ENCODE measurements at places on chromosomes 16 and 17. TPM values are rescaled to one million over a fixed set of nuclear protein-coding genes. Genes with fewer than 3 reads are reported as not detected.
A peak's percentile ranks its signal among the peaks of the same experiment; 100 is the strongest.

The LHX1 gene
- total RNA-seq: not detected

GRCh38 chr16:19884611-19885450 is at the start of gene GPRC5B:
Gene GPRC5B, minus strand, starts transcription at chr16:19884848. Its CDS starts 12,003 bp downstream, at chr16:19872845.
- peaks cover 20% of the 10 kb centered on the region for H3K36me3 ChIP-seq
- peak within 1 kb of the TSS; percentile 90 for H3K27ac ChIP-seq
- no peaks in the 10 kb centered on the region for H3K27me3 ChIP-seq
- peak; percentile 69 for DNase-seq

DNA sequence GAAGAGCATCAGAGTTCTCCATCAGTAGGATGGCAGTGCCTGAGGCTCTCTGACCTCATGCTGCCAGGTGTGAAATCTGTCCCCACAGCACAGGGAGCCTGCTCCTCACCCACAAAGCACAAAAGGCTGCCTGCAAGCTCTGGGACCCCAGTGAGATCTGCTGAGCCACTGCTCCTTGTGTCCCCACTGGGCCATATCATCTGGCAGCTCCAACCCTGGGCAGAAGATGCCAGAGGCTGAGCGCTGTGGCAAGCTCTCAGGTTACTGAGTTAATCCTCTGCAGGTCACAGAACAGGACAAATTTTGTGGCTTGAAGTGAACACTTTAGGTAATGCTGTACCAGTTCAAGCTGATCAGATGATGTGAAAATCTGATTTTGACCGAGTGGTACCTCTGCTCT is 26.7 kb upstream of the ERN1 start:
- no peaks in the 10 kb centered on the region for H3K27me3 ChIP-seq
- no peak overlapping the region for H3K4me3 ChIP-seq
- peaks cover 56% of the 10 kb centered on the region for H3K4me1 ChIP-seq
- H3K27ac ChIP-seq: peak overlapping the region; percentile 86
- peaks cover 7% of the 10 kb centered on the region for H3K36me3 ChIP-seq

DNA sequence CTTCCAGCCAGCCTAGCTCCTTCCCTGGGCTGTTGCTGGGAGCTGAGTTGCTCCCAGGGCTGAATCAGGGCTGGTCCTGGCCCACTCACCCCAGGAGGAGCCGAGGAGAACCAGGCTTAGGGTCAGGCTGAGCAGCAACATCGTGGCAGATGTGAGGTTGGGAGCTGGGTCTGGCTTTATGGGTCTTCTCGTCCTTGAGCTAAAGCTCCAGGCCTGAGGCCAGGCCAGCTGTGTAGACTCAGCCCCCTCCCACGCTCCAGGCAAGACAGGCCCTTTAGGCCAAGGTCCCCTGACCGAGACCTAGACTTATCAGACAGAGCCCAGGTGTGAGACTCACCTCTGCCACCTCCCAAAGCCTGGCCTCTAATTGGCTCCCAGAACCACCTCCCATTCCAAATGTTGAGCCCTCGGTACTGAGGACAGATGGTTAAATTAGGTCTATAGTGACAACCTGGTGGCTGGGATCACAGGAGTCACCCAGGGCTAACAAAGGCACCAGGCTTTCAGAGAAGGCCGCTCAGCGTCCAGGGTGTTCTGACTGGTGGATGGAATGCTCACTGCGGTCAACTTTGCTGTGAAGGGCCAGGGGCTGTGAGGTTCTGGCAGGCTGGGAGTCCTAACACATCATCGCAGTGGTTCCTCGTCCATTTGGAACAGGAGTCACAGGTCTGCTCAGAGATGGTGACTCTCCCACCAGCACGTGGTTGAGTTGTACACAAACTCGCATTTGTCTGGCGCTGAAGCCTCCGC is at the start of gene CTRL:
Gene CTRL, minus strand, starts transcription at position 151 of the 750 bp plus-strand sequence. Its CDS starts 10 bp downstream, at position 141.
- H3K4me1 ChIP-seq: peaks cover 17% of the 10 kb centered on the region
- no peak for DNase-seq
- no peak within 1 kb of the TSS for H3K27ac ChIP-seq
- H3K36me3 ChIP-seq: peaks cover 77% of the 10 kb centered on the region
- H3K27me3 ChIP-seq: no peaks in the 10 kb centered on the region

The GNGT2 gene
- 2.4 TPM for total RNA-seq

The KRTAP17-1 gene
- total RNA-seq: not detected

DNA sequence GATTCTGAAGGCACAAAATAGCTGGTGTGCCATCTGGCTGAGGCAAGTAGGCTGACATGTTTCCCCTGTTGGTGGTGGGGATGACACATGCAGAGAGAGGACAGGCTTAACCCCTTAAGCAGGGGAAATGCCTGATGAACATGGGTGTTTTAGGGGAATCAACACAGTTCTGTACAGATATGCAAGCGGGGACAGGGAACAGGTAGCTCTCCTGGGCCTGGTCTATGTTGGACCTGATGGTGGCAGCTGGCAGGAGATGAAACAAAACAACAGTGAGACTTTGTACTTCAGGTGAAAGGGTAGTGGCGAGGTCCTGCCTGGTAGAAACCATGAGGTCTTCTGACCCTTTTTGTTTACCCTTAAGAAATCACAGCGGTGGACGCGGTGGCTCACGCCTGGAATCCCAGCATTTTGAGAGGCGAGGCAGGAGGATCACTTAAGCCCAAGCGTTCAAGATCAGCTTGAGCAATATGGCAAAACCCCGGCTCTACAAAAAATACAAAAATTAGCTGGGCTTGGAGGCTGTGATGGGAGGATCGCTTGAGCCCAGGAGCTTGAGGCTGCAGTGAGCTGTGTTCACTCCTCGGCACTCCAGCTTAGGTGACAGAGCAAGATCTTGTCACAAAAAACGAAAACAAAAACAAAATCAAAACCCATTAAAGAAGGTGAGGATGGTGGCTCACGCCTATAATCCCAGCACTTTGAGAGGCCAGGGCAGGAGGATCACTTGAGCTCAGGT is 10.5 kb downstream of the OR1F1 start:
- no peaks in the 10 kb centered on the region for H3K36me3 ChIP-seq
- no peaks in the 10 kb centered on the region for H3K4me1 ChIP-seq
- H3K4me3 ChIP-seq: no peak overlapping the region
- DNase-seq: no peak

GRCh38 chr16:86322806-86323205 is 187.5 kb upstream of the FOXF1 start:
- H3K27ac ChIP-seq: no peak overlapping the region
- no peak overlapping the region for H3K4me3 ChIP-seq
- peaks cover 65% of the 10 kb centered on the region for H3K27me3 ChIP-seq

DNA sequence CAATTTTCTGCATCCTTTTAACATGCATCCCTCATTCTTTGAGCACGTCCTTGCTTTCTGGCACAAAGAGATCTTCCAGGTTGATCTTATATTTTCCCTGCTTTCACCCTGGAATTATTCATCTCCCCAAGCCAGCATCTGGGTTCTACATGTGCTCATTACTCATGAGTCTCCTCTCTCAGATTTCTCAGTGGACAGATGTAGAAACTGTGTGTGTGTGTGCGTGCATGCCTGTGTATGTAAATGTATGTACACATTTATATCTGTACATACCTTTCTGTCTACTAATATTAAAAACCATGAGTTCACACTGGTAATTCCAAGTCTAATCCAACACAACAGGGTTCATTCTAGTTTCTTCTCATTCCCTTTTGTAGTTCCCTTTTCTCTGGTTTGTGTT is 41.9 kb upstream of the NSRP1 start:
- DNase-seq: no peak
- no peaks in the 10 kb centered on the region for H3K36me3 ChIP-seq
- no peak overlapping the region for H3K27ac ChIP-seq

DNA sequence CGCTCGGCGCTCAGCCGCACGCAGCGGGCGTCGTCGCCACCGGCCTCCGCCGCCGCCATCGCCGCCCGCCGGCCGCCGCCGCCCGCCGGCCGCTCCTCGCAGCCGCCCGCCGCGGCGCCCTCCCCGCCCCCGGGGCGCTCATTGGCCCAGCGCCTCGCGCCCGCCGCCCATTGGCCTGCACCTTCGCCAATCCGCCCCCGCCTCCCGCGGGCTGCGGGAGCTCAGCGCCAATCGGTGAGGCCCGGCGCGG is at the start of gene PGP:
Gene PGP, minus strand, starts transcription at position 122 of the 250 bp plus-strand sequence. Its CDS starts 63 bp downstream, at position 59.
- H3K4me1 ChIP-seq: peaks cover 41% of the 10 kb centered on the region
- no peak for DNase-seq
- peak within 1 kb of the TSS; percentile 63 for H3K4me3 ChIP-seq
- peak within 1 kb of the TSS; percentile 86 for H3K27ac ChIP-seq

The FBXW10B gene
- 1.2 TPM for total RNA-seq

DNA sequence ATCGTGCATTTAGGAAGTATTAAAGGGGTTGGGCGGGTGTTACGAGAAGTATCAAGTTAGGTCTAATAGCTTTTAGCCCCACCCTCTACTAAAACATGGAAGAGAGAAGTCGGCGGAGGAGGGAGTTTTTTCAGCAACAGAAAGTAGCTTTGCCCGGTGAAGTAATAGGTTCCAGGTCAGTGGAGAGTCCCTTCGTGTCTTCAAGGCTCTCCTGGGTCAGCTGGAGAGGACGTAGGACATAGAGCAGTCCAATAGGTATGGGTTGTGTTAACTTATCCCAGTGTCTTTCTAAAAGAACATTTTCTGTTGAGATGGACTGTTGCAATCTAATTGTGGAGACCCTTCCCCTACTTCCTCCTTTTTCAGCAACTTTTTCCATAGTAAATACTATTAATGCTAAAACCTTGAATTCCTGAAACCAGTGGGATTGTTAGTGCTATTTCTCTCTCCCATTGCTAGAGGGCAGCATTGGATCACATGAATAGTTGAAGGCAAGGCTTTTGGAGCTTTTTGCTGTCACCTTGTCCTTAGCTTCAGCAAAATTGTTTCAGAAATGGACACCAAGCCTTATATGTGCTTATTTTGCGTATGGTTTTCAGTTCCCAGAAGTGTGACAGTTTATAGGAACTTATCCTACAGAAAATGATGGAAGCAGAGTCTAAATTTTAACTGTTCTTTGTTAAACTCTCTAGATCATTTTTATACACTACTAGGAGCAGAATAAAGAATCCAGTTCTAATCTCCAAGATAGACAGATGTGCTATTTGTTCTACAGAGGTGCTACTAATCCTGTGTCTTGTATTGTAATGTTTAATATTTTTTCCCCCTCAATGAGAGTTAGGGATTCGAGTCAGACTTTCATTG is 38.4 kb downstream of the UTP18 start:
- peaks cover 48% of the 10 kb centered on the region for H3K36me3 ChIP-seq
- H3K4me3 ChIP-seq: no peak overlapping the region
- DNase-seq: no peak
- no peaks in the 10 kb centered on the region for H3K4me1 ChIP-seq

GRCh38 chr16:69672998-69673713 is 53.2 kb downstream of the NQO1 start:
- no peaks in the 10 kb centered on the region for H3K4me1 ChIP-seq
- no peak for DNase-seq
- no peaks in the 10 kb centered on the region for H3K27me3 ChIP-seq
- H3K36me3 ChIP-seq: no peaks in the 10 kb centered on the region
- H3K27ac ChIP-seq: no peak overlapping the region

- H3K27ac ChIP-seq: no peak overlapping the region
- H3K36me3 ChIP-seq: peaks cover 52% of the 10 kb centered on the region
- DNase-seq: no peak
- no peaks in the 10 kb centered on the region for H3K27me3 ChIP-seq
Measured at GRCh38 chr17:47973541-47973940, 2.6 kb downstream of the CDK5RAP3 start.

- H3K36me3 ChIP-seq: no peaks in the 10 kb centered on the region
- peak overlapping the region; percentile 71 for H3K27ac ChIP-seq
- no peaks in the 10 kb centered on the region for H3K27me3 ChIP-seq
- H3K4me1 ChIP-seq: no peaks in the 10 kb centered on the region
- DNase-seq: no peak
Measured at GRCh38 chr16:73142053-73142854, 94.3 kb upstream of the ZFHX3 start.

- H3K27me3 ChIP-seq: no peaks in the 10 kb centered on the region
- no peaks in the 10 kb centered on the region for H3K36me3 ChIP-seq
- H3K4me3 ChIP-seq: no peak overlapping the region
- H3K4me1 ChIP-seq: peaks cover 48% of the 10 kb centered on the region
- no peak overlapping the region for H3K27ac ChIP-seq
Measured at GRCh38 chr16:90020260-90020837, 1.1 kb upstream of the DBNDD1 start.

DNA sequence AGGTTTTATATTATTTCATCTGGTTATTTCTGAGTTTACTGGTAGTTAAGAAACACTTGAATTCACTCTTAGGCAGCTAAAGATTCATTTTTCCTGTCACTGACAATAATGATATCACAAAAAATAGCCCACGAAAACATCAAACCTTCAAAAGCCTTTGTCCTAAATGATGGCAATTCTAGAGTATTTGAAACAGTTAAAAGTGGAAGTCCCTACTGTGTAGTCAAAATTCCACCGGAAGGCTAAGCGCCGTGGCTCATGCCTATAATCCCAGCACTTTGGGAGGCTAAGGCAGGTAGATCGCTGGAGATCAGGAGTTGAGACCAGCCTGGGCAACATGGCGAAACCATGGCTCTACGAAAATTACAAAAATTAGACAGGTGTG is 103.5 kb downstream of the HIC1 start:
- no peaks in the 10 kb centered on the region for H3K27me3 ChIP-seq
- H3K27ac ChIP-seq: no peak overlapping the region
- H3K4me3 ChIP-seq: no peak overlapping the region
- H3K4me1 ChIP-seq: no peaks in the 10 kb centered on the region

DNA sequence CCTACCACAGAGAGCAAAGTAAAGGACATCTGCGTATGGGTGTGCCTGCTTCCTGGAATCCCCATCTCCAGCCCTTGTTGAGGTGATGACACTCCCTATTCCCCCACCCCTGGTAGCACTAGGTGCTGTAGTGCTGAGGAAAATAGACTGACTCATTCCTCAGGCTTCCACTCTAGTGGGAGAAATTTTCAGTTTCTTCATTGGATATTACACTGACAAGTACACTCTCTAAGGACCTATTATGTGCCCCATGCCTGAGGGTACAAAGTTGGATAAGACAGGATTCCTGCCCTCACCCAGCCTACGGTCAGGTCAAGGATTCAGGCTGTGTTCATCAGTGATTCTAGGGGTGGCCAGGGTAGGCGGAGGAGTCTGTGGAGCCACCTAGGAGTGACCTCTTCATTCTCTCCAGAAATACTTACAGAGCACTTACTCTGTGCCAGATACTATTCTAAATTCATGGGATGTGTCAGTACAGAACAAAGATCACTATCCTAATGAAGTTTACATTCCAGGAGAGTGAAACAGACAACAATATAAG is 4.5 kb upstream of the ZC3H7A start:
- peaks cover 17% of the 10 kb centered on the region for H3K4me1 ChIP-seq
- H3K27me3 ChIP-seq: no peaks in the 10 kb centered on the region
- H3K27ac ChIP-seq: no peak overlapping the region
- no peaks in the 10 kb centered on the region for H3K36me3 ChIP-seq
- DNase-seq: no peak

The PIK3R6 gene
- 1.4 TPM for total RNA-seq

DNA sequence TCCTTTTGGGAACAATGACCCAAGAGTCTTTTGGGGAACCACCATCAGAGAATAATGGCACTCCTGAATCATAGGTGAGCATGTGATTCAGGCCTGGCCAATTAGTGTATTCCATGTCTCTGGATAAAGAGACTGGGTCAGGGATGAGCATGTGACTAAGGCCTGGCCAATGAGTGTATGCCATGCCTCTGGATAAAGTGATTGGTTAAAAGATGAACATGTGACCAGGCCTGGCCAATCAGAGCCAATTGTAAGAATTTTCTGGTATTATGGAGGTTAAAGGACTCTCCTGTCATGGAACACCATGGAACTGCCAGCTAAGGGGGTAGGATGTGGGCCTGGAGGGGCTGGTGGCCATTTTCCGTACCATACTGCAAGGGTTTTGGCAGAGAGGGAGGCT is 194.3 kb downstream of the C16orf78 start:
- no peak for DNase-seq
- H3K36me3 ChIP-seq: no peaks in the 10 kb centered on the region
- no peak overlapping the region for H3K27ac ChIP-seq
- H3K4me3 ChIP-seq: no peak overlapping the region
- peaks cover 10% of the 10 kb centered on the region for H3K4me1 ChIP-seq
- H3K27me3 ChIP-seq: no peaks in the 10 kb centered on the region
